ENCODE measurements at places on chromosomes 2 and 18.

DNA sequence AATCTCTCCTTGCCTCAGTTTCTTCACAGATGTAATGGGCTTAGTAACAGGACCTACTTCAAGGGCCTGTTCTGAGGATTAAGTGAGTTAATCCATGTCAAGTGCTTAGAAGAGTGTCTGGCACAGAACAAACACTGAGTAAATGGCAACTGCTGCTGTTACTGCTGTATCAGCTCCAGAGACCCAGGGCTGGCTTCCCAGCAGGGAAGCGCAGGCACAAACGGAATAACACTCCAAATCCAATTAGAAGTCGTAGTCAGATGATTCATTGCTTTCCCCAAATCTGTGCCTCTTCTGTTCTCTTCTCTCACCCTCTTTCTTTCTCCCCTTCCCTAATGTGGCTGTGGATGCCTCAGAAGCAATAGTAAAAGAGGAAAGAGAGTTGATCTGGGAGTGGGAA lies 101.1 kb upstream of the FZD7 start:
- DNase-seq, result no peak

GRCh38 chr2:45258311-45258710 lies 249.1 kb upstream of the SIX2 start:
- DNase-seq, result no peak

DNA sequence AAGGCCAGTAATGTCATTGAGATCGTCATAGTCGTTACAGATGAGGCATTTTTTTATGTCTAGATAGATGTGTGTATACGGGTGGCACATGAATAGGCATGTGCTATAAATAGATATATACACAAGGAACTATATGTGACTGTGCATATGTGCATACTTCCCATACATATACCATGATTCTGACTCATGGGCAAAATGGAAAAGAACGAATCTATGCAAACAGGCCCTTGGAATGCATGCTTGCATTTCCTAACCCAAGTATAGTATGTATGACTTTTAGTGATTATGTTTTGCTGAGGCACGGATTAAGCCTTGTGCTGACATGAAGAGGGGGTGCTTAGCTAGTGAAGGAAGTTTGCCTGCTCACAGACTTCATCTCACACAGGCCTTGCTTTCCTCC lies 111.7 kb downstream of the BCL11A start:
- no peak for DNase-seq

GRCh38 chr2:151765760-151766410 lies 31.6 kb upstream of the NEB start:
- DNase-seq, result no peak

Measured in smooth muscle cell of the brain vasculature (primary cell).